Choroid plexus epithelial cell (primary cell): ENCODE measurements at places on chromosomes 1 and 21.
A peak's percentile ranks its signal among the peaks of the same experiment; 100 is the strongest.

GRCh38 chr1:110282395-110282794, 56.8 kb upstream of the RBM15 start:
- no peak for DNase-seq

GRCh38 chr21:37378700-37379139, 12.1 kb downstream of the DYRK1A start:
- no peak for DNase-seq

DNA sequence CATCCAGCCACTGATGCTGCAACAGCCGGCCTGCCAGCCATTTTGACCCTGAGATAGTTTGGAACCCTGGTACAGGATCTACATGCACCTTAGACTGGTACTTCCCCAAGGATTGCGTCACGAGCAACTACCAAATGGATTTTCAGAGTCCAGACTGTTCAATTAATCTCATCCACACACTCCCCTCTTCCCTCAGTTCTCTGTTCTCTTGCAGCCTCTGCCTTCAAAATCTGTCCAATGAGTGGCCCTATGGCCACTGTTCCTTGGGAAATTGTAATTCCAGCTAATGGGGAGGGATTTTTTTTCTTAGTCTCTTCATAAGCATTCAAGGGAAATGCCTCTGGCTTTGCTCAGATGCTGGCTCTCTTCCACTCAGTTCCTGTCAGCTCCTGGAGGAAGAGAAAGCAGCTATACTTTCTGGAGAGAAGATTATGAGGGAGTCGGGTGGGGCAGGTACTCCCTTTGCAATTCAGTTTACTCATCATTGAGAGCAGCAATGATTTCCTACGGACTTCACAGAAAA, 19.8 kb upstream of the UAP1 start:
- peak; percentile 94 for DNase-seq

- peak; percentile 77 for DNase-seq
Observed at GRCh38 chr21:39114871-39115575, 68.2 kb downstream of the PSMG1 start.

DNA sequence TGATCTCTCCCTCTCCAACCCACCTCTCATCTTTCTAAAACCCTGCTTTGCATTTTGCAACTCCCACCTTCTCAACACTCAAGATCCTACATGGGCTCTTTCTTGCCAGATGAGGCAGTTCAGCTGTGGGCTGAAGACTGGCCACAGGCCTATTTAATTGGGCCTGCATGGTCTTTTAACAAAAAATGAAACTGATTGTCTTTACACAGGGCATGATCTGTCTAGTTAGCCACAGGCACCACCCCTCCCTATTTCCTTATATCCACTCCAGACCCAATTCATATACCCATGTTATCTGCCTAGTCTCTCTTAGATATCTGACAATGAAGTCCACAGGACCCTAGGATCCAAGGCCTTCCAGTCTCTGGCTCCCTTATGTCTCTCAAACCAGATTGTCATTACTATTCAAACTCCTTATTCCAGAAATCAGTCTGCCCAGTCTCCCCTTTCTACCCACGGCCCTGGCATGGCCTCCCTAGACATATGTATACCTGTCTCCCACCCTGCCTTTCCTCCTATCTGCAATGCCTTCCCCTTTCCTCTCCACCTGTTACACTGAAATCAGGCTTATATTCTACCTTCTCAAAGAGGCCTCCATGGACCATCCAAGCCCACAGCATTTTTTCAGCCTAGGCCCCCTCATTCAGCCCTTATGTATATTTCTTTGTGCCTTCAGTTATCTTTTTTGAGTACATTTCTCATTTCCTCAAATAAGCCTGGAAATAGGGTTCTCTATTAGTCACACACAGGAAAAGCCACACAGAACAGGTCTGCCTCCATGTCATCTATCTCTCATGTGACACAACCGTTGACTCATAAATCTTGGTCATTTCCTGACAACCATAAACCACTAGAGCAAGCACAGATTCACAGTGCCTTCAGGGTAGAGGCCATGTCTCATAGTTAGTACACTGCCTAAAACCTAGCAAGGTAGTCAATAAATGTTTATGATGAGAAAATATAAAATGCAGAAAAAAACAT, 39.0 kb downstream of the LPAR3 start:
- peak; percentile 70 for DNase-seq

GRCh38 chr1:45685308-45686014, 872 bp downstream of the GPBP1L1 start:
- peak; percentile 14 for DNase-seq
